ENCODE measurements at places on chromosomes 13 and 19.

DNA sequence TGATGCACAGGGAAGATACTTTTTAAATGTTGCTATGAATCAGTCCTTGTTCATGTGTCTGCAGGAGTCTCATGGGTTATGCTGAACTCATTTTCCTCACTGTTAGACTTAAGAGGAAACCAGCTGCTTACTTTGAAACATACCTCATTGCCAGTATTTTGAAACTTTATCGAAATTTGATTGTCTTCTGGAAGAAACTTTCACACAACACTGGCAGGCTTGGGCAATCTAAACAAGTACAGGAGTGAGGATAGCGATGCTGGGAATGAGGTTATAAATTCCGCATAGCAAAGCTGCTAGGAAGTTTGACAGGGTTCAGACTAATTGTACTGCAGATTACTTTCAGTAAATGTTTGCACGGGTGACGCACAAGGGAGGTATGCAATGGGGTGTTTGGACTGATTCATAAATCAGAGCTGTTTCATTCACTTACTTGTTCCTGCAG is 245.7 kb downstream of the DNAJC15 start:
- no peak for DNase-seq

GRCh38 chr13:112933649-112934048 is 35.4 kb upstream of the MCF2L start:
- DNase-seq, result no peak

GRCh38 chr19:11578258-11579142 is 1.1 kb upstream of the ACP5 start:
- DNase-seq, result no peak

GRCh38 chr13:30352121-30352520 is 44.8 kb upstream of the KATNAL1 start:
- DNase-seq, result no peak

- no peak for DNase-seq
Observed at GRCh38 chr13:74289107-74289506, 154.9 kb upstream of the KLF12 start.

DNA sequence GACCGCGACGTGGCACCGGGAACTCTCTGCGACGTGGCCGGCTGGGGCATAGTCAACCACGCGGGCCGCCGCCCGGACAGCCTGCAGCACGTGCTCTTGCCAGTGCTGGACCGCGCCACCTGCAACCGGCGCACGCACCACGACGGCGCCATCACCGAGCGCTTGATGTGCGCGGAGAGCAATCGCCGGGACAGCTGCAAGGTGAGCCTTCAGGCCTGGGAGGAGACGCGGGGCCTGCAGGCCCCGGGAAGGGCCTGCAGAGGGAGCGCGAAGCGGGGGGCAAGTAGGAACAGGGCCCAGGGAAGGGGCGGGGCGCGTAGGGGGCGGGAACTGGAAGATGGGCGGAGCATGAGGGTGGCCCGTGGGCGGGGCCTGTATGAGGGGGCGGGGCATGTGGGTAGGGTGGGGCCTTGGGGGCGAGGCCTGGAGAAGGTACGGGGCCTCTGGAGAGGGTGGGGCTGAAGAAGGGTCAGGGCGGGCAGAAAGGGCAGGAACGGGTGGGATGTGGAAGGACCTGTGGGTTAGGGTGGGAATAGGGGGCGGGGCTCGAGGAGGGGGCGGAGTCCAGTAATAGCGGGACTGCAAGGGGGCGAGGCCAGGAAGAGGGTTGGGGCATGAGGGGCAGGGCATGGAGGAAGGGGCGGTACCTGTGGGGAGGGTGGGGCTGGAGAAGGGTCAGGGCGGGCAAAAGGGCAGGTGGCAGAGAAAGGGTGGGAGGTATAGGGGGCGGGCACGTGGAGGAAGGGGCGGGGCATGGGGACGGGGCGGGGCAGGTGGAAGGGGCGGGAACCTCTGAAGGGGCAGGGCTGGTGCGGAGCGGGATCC is 2.5 kb downstream of the CFD start:
- DNase-seq, result no peak

DNA sequence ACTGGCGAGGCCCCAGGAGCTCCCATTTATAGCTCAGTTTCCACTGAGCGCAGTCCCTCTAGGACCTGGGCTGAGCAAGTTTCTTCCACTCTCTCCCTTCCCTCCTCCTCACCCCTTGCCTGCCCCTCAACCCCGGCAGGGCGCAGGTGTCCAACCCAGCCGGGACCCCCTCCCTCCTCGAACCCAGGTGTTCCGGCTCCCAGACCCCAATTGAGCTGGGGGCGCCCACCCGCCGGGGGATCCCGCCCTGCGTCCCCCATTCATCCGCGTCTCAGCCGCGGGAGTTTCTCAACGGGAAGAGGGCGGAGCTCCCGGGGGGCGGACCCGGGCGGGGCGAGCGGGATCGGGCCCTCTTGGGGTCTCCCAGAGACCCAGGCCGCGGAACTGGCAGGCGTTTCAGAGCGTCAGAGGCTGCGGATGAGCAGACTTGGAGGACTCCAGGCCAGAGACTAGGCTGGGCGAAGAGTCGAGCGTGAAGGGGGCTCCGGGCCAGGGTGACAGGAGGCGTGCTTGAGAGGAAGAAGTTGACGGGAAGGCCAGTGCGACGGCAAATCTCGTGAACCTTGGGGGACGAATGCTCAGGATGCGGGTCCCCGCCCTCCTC is at the start of gene KIRREL2:
Gene KIRREL2 (plus strand): TSS at position 366 of the 604 bp plus-strand sequence. CDS start 209 bp downstream, at position 575.
- no peak for DNase-seq

- no peak for DNase-seq
Observed at GRCh38 chr19:48636859-48637448, at the start of gene DBP. TSS of gene DBP (minus strand) at chr19:48637379. CDS start at chr19:48636994, 385 bp downstream.

- DNase-seq, result no peak
Observed at GRCh38 chr13:46131705-46132104, 26.9 kb upstream of the CPB2 start.

GRCh38 chr13:51937320-51938290 is 73.6 kb downstream of the ATP7B start:
- no peak for DNase-seq

DNA sequence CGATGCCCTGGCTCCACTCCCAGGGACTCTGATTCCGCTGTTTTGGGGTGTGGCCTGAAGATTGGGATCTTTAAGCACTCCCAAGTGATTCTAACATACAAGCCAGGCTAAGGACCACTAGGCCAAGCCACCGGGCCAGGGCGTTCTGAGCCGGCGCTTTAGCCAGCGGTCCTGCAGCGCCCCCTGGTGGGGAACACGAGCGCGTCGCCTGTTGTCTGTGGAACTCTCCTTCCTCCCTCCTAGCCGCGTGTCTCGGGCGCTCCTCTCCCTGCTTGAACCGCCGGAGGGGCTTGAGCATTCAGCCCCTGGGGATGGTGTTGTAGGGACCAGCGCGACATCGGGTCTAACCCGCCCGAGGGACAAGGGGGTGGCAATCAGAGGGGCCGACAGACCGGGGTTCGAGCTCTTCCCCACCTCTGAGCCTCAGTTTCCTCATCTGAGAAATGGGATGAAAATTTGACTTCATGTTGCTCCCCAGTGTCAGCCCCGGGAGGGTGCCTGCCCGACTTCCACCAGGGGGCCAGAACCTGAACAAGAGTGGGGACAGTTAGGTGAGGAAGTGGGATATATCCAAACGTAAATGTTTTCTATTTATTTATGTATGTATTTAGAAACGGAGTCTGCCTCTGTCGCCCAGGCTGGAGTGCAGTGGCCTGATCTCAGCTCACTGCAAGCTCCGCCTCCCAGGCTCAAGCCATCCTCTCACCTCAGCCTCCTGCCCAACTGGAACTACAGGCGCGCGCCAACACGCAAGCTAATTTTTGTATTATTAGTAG is 18.0 kb upstream of the PNMA8B start:
- peak; percentile 94 for DNase-seq

GRCh38 chr19:55433292-55433691 is 9.8 kb downstream of the SHISA7 start:
- no peak for DNase-seq

GRCh38 chr13:37621811-37622361 is 23.3 kb upstream of the POSTN start:
- DNase-seq, result no peak

DNA sequence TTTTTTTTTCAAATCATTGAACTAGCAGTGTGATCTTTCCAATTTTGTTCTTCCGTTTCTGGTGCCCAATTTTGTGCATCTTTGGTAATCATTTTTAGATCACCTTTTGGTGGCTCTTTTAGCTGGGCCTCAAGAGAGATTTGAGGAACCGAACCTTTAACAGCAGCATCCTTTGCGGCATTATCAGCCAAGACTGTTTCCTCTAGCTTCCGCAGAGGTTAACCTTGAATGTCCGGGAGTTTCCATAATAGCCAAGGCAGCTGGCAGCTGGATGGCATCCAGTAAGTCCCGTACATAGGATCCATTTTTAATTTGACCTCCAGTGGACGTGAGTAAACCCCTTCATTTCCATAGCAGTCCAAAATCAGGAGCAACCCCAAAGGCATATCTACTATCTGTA is 9.6 kb downstream of the IRGC start:
- no peak for DNase-seq

DNA sequence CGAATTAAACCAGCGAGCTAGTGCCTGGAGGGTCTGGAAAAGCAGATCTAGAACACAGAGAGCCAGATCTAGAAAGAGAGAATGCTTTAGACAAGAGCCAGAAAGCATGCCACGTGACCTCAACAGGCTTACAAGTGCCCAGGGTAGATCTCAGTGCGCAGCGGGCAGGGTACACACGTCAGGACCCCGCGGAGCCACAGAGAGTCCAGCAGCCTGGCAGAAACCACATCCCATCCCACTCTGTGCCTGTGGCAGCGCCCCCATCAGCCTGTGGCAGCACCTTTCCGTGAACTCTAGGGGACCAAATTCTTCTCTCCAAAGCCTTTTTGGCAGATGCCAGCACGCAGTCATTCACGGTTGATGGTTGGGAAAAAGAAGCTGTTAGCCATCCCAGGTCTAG is 5.9 kb downstream of the ARHGEF1 start:
- no peak for DNase-seq

DNA sequence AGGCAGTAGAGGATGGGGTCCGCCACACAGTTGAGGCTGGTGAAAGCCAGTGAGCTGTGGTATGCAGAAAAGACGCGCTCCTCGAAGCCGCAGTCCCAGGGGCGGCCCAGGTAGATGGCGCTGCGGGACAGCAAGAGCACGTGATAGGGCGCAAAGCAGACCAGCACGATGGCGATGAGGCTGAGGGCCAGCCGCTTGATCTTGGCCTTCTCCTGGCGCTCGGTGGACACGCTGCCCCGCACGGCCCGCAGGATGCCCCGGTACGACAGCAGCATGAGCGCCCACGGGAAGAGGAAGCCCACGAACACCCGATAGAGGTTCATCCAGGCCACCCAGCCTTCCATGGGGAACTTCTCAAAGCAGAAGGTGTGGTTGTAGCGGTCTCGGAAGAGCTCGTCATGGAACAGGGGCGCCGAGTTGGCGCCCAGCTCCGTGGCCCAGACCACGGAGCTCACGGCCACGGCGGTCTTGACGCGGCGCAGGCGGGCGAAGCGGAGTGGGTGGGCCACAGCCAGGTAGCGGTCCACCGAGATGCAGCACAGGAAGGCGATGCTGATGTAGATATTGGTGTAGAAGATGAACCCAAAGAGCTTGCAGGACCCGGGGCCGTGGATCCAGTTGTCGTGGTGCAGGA is 6.5 kb upstream of the OPA3 start:
- DNase-seq, result no peak

DNA sequence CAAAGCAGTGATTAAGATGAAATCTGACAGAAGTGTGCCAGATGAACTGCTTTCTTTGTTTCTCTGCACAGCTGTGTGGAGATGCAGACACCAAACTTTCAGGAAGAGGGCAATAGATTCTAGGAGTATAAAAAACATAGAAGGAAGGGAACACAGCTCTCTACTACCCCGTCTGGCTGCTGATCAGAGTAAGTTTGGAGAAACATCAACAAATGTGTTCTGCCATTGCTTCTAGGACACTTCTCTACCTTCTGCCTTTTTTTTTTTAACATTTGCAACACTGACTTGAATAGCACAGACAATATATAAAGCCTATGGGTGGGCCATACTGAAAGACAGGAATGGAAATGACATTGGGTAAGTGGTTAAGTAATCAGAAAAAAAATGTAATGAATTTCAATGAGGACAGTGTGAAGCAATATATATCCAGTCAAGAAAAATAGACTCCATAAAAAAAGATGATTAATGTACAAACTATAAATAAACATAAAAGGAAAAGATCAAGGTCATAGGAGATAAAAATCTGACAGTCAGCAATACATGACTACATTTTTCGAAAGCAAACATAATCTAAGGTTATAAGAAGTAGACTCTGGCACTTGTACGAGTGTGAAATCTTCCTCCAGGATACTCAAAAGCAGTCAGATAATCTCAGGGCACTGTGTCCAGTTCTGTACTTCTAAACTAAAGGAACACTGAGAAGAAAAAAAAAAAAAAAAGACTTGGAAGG is 21.4 kb downstream of the NUFIP1 start:
- no peak for DNase-seq

DNA sequence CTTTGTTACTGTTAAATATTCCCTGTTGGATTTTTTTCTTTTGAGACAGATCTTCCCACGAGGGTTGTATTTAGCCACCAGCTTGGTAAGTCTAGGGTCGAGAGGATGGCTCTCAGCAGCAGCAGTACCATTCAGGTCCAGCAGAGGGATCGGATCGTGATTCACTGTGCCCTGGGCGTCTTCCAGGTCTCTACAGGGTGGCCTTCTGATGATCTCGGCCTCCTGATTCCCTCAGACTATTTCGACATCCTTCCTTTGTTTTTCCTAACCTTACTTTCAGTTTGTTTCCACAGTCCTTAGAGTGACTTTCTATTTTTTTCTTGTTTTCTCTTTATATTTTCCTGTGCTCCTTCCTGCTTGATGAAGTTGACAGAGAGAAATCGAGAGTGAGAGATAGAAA is 1436.9 kb downstream of the UQCRFS1 start:
- DNase-seq, result no peak

GRCh38 chr13:99749271-99750019 is 222.1 kb downstream of the ZIC5 start:
- DNase-seq, result no peak

- no peak for DNase-seq
Observed at GRCh38 chr19:3345850-3346460, 20.4 kb upstream of the NFIC start.

- DNase-seq, result no peak
Observed at GRCh38 chr13:41985788-41986508, 25.0 kb upstream of the VWA8 start.

GRCh38 chr19:54731191-54731590 is 6.9 kb downstream of the KIR3DL3 start:
- DNase-seq, result no peak

DNA sequence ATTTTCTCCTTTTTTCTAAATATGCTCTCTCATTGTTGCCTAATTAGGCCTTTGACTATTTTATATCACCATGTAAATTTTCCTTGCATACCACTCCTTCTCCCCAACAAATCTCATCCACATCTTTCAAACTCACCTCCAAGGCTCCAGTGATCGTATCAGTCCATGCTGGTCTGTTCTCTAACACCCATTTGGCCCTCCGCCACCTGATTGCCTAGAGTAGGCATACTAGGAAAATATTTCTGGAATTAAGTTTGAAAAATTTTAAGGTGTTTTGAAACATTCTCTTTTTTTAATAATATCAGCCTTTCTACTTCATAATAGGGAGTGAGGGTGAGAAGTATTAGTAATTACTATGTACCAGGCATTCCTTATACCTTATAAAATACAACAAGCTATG is 473.9 kb downstream of the FGF9 start:
- no peak for DNase-seq

- DNase-seq, result no peak
Observed at GRCh38 chr19:43300206-43300605, 30.9 kb upstream of the PSG9 start.

All from type B pancreatic cell (in vitro differentiated cells).